ENCODE measurements at places on chromosomes 7 and 10.

GRCh38 chr7:68244389-68244788, 1247.8 kb downstream of the TYW1 start:
- DNase-seq = no peak

DNA sequence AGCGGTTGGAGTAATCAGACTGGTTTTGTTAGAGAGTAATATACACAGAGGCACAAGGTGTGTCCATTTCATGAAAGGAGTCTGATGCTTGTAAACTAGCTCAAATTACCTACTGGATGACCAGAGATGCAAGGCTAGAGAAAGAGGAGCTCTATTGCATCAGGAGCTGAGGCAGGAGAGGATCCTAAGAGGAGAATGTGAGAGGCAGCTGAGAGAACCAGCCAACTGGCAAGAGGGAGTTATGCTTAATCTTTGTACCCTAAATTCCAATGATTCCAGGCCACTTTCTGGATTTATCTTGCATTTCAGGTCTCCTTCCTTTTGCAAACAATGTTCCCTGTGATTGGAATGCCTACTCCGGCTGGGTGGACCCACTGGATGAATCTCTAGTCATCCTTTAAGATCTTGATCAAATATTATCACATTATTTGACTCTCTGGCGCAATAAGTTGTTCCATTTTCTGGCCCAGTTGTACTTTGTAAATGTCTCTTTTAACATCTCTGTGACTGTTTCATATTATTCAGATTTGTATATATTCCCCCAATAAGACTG, 57.5 kb upstream of the PTPN12 start:
- DNase-seq = peak; percentile 27

- no peak for DNase-seq
Measured at GRCh38 chr7:15801041-15801440, 114.6 kb upstream of the MEOX2 start.

DNA sequence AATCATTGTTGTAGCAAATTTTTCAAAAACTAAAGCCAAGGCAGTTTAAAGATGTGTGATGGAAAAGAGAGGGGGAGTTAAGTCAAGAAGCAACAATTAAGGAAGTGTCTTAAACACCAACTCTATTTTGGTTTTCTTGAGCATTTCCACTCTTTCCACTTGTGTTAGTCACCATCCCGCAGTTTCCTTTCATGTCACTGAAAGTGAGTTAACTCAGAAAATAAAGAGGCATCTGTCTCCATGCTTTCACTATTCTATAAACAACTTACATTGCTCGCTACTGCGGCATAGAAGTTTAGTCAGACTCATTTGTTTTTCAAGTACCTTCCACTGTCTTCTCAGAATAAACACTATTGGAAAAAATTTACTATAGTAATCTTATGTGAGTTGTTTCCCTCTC, 284.9 kb upstream of the SEMA3D start:
- DNase-seq = peak; percentile 6

GRCh38 chr10:98489561-98490481, 43.1 kb upstream of the HPS1 start:
- DNase-seq = no peak

DNA sequence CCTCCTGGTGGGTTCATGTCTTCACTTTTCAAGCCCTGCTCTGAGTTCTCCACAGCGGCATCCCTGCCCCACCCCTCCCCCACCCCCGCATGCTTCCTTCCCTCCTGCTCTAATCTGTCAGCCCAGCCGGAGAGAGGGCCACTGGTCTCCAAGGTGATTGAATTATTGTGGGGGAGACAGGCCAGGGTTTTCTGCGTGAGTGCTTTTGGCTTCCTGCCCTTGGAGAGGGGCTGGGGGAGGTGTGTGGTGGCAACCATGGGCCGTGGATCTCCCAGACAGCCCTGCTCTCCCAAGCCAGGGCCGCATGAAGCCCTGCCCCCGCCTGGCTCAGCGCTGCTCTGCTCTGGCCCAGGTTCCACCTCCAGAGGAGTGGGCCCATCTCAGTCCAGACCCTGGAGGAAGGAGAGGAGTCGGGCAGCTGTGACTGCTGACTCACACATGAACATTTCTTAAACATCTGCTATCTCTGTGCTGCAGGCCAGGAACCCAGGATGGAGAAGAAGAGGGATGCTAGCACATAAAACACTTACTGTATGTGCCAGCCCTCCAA, 109.9 kb downstream of the ZMIZ1 start:
- DNase-seq = peak; percentile 37

DNA sequence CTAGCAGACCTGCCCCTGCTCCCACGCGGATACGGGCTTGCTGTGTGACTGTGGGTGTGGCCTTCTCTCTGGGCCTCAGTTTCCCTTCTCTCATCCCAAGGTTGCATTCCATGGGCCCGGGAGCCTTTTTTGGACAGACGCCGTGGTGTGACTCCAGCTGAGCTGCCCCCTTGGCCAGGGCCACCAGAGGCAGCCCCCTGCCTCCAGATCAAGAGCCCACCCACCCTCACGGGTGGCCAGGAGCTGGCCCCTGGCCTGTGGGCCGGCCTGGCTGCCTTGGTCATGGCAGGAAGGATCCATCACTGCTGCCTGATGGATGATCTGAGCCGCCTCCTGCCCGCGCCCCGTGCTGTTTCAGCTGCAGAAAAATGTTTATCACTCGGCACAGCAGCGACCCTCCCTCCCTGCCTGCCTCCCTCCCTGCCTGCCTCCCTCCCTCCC, 27.8 kb upstream of the ELFN1 start:
- DNase-seq = no peak

- DNase-seq = peak; percentile 71
Measured at GRCh38 chr7:35906191-35906908, 105.5 kb downstream of the SEPTIN7 start.

GRCh38 chr7:105596866-105597265, 15.6 kb upstream of the EFCAB10 start:
- no peak for DNase-seq

DNA sequence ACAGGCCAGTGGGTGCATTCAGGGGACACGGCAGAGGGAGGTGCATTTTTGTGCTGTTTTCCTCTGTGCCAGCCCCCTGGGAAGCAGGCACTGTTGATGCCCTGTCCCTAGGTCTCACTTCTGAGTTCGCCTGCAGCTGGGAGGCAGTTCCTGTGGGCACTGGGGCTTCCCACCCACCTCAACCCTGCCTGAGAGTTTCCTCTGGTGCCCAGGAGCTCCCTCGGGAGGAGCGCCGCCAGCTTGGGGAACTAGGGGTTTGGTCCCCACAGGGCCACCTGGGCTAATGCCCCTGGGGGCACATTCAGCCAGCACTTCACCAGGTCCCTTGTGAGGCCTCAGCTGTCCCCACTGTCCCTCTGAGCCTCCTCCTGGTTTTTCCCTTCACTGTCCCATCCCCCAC, 178.2 kb upstream of the RHEB start:
- no peak for DNase-seq

- DNase-seq = no peak
Measured at GRCh38 chr7:149377386-149377785, 83.5 kb downstream of the ZNF777 start.

DNA sequence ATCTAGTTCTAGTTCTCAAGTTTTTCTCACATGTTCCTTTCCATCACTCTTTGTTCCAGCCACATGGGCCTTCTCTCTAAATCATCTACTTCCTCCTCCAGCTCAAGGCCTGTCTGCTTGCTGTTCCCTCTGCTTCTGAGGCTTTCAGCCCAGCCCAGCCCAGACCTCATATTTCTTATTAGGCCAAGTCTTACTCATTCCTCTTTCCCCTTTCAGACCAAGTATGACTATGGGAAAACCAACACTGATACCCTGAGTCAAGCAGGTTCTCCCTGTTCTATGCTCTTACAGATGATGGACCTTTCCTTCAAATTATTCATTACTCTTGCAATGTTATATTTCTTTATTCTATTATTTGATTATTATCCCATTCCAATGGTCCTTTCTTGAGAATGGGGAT, 80.3 kb upstream of the SEM1 start:
- DNase-seq = no peak

- DNase-seq = no peak
Measured at GRCh38 chr7:98619450-98620321, 2.6 kb downstream of the NPTX2 start.

DNA sequence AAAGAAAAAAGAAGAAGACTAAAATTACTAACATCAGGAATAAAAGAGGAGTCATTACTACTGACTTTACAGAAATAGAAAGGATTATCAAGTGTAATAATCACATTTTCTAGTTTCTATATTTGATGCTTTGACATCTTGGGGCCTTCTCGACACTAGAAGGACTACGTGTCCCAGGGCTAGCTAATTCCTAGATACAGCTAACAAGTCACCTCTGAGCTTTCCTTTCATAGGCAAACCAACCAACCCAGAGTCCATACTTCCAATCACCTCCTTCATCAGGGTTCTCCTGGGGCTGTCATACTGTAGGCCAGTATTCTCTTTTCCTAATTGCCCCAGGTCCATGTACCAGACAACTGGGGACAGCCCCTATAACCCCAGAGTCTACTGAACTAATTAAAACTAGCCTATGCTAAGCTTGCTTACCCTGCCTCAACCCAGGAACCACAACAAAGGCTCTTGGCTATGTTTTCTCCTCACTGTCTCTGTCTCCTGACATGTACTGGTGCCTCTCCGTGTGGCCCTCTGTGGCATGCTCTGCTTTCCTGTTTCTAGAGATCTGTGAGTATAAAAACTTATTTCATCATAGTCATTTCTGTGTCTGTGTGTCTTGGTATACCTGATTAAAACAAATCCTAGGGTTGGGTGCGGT, 6.7 kb upstream of the PARP12 start:
- no peak for DNase-seq

DNA sequence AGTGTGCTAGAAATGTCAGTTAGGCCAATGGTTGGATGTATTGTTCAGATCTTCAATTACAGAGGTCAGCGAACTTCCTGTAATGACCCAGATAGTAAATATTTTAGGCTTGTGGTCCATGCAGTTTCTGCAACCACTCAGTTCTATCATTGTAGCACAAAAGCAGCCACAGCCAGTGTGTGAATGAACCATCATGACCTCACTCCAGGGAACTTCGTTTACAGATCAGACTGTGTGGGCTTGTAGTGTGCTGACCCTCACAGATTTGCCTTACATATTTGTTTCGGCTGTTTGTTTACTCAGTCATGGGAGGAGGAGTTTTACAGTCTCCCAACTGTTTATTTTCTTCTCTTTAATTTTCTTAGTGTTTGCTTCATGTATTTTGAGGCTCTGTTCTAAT, 55.4 kb downstream of the LANCL2 start:
- DNase-seq = no peak

DNA sequence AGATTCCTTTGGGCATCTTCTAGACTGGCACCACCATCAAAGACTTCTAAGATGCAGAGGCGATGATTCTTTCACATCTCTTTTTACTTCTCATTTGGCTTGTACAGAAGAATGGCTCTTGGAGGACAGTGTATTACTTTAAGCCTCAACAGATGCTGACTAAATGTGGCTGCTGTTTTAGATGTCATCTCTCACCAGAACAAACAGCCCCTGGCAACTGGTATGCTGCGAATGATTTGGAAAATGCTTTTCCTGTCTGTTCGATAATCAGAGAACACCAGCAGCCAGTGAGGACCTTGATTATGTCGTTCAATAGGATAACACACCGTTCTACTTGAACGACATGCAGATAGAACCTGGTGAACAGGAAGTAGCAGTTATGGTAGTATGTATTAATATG, 131.8 kb downstream of the RNF216 start:
- no peak for DNase-seq

DNA sequence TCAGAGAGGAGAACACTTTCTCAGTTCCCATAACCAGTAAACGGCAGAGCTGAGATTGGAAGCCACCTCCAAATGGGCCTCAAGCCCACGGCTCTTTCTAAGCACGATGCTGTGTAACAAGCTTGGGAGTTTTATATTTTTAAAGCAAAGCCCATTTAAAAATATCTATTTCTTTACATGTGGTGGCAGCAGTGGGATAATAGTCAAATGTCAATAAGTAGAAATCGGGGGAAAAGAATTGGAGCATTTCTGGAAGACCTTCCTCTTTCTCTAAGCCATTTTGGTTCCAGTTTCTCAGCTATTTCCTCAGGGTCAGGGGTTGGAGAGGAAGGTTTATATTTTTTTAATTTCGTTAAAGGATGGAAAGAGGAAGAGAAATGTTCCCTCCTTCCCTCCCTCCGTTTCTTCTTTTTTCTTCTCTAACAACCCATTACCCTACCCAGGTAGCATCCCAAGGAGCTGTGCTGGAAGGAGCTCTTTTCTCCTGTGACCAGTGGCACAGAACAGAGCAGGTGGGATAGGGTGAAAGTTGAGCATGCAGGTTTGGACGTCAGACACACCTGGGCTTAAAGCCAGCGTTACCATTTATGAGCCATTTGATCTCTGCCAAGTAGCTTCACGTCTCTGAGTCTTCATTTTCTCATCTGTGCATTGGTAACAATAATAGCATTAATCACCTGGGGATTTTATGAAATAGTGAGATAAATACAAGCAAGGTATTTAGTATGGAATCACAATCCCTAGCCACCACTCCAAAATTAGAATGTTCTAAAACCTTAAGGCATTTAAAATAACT, 515.7 kb downstream of the RPS24 start:
- DNase-seq = no peak

GRCh38 chr7:111561904-111562732, at the start of gene IMMP2L:
TSS of gene IMMP2L (minus strand) at chr7:111562492.
- DNase-seq = peak; percentile 77

GRCh38 chr7:1856888-1857441, 186.9 kb downstream of the ELFN1 start:
- DNase-seq = no peak

DNA sequence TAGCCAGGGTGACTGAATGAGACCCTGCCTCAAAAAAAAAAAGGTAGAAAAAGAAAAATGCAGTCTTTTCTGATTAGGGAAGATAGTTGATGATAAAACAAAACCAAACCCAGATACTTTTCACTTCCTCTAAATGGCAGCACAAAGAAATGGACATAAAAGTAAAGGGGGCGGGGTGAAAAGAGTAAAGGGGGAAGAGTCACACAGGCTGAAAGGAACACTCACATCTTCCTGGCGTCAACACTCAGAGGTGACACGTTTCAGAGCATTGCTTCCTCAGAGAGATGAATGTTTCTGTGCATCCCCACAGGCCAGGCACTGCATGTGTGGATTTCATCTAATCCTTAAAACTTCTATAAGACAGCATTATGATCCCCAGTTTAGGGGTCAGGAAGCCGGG, 81.2 kb downstream of the HIPK2 start:
- DNase-seq = no peak

GRCh38 chr10:116888380-116889055, 39.2 kb downstream of the ENO4 start:
- DNase-seq = peak; percentile 57

GRCh38 chr7:101829374-101829773, 11.9 kb downstream of the CUX1 start:
- no peak for DNase-seq

DNA sequence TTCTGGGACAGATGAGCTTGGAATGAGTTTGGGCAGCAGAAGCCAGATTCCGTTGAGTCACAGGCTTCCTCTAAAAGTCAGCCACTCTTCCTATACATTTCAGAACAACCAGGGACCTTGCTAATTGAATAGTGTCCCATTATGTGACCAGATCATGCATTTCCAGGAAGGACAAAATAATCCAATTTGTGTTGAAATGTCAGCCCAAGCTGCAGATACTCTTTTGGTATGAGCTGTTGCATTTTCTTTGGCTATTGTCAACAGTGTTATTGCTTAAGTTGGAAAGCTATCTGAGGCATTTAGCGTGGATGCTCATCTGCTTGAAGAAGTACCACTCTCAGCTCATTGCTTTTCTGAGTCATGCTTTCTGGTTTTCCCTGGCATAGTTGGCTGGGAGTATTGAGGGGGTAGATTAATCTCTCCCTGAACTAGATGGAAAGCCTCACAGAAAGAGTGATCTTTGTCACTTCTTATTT, 223.7 kb upstream of the HABP2 start:
- peak; percentile 91 for DNase-seq
